ENCODE measurements at places on chromosomes 1 and 21.

DNA sequence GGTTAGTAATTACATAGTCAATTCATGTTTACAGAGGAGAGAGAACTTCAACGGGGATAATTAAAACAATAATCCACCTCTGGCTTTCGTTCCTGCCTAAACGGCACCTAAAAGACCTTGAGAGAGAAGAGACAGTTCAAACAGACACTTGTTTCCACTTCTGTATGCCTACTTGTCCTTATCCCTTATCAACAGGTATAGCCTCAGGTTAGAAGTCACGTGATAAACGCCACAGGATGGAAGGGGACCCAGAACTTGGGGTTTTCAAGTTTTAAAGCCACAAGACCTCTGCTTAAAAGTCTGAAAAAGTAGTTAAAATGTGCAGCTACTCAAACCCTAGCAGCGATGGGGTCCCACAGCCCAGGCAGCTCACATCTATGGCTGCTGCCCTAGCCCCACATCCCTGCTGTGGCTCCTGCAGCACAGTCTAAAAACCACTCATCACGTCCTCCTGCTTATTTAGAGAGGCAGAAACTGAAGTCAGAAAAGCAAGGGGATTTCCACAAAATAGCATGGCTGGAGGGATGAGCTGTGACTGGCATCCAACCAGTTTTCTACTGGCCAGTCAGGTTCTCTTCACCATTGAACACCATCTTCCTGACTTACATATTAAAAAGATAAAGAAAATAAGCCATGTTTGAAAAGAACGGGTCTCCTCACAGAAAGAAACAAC lies 51.2 kb upstream of the SEC16B start:
- no peak for DNase-seq

- DNase-seq, result no peak
These were observed 228.8 kb downstream of the TGFB2 start for GRCh38 chr1:218573925-218574324.

DNA sequence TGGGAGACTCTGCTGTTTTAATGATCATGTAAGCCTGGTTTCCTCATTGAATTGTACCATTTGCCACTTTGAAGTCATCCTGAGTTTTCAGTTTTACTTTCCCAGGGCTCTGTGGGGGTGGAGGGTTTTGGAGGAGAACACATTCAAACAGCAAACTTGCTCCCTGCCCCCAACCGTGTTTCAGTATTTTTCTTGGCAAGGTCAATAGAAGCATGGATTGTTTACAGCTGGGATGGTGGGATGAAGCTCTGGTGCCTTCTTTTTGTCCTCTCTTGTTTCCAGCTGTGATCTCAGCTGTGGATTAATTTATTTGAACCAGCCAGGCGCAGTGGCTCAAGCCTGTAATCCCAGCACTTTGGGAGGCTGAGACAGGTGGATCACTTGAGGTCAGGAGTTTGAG lies 54.3 kb upstream of the SERBP1 start:
- no peak for DNase-seq

DNA sequence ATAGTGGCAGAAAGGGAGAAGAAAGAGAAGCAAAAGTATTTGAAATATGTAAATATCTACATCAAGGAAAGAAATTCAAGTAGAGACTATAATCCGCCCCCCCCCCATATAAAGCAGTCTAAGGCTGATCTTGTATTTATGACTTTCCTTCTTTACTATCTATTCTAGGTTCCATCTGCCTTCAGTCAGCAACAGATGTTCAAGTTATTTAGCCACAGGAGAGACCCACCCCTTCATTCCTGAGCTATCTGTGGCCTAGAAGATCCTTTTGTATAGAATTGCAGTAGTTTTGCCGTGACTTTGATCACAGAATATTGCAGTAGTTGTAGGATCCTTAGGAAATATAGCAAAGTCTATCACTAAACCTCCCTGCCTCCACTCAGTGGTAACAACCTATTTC lies 10.7 kb upstream of the BSDC1 start:
- no peak for DNase-seq

- DNase-seq, result no peak
These were observed 35.9 kb downstream of the PIK3R3 start for GRCh38 chr1:46096269-46097148.

DNA sequence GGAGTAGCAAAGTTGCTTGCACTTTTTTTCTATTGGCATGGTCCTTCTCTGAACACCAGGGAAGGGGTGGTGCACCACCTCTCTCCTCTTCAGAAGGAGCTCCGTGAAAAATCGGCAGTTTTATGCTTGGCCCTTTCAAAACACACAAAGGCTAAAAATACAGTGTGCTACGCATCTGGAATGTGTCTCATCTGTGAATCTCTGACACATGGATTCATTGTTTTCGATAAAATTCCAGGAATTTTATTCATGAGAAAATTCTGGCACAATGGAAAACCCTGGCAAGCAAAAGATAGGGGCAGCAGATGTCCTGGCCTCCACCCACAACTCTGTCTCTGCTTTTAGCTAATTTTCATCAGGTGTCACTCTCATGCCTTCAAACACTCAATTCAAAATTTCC lies 42.9 kb downstream of the ERG start:
- DNase-seq, result no peak

GRCh38 chr21:33387294-33387693 lies 15.9 kb upstream of the IFNGR2 start:
- DNase-seq, result no peak

GRCh38 chr1:210771131-210771530 lies 362.8 kb downstream of the KCNH1 start:
- no peak for DNase-seq

DNA sequence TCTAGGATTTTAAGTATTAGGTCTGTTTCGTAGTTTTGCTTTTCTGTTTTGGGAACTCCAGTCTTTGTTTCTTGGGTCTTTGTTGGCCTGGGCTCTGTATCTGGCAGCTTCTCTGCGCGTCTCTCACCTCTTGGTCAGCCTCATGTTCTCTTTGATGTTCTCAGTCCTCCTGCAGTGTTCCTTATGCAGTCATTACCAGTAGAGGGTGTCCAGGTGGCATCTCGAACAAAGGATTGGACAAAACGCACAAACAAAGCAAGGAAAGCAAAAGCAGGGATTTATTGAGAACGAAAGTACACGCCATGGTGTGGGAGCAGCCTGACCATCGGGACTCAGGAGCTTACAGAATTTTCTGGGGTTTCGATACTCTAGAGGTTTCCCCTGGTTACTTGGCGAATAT lies 133.7 kb upstream of the COL6A1 start:
- no peak for DNase-seq
